ENCODE measurements at places on chromosomes 1 and 21. TPM values are rescaled to one million over a fixed set of nuclear protein-coding genes. Genes with fewer than 3 reads are reported as not detected.

The CDC7 gene
- 9.5 TPM for total RNA-seq

The VAMP3 gene
- total RNA-seq = 183 TPM

The FCRLB gene
- 3.6 TPM for total RNA-seq

The TEDDM1 gene
- not detected for total RNA-seq

The LAPTM5 gene
- total RNA-seq = 55.9 TPM

The TSSK3 gene
- not detected for total RNA-seq

The PCNX2 gene
- total RNA-seq = 3.9 TPM

The KRTAP13-2 gene
- total RNA-seq = not detected

The LRRC71 gene
- total RNA-seq = 0.34 TPM

The B3GALT5 gene
- total RNA-seq = not detected

The FGR gene
- 0.13 TPM for total RNA-seq

The HCN3 gene
- 0.20 TPM for total RNA-seq

The FAM3B gene
- total RNA-seq = not detected

The TDRD5 gene
- total RNA-seq = 0.05 TPM

The DYNLT4 gene
- total RNA-seq = not detected

The PLA2G2F gene
- not detected for total RNA-seq

The AMIGO1 gene
- total RNA-seq = 0.44 TPM

Measured in mammary microvascular endothelial cell (primary cell).